Activated CD8-positive, alpha-beta memory T cell treated with anti-CD3 and anti-CD28 coated beads for 48 hours (primary cell): ENCODE measurements at places on chromosomes 13 and 19.

DNA sequence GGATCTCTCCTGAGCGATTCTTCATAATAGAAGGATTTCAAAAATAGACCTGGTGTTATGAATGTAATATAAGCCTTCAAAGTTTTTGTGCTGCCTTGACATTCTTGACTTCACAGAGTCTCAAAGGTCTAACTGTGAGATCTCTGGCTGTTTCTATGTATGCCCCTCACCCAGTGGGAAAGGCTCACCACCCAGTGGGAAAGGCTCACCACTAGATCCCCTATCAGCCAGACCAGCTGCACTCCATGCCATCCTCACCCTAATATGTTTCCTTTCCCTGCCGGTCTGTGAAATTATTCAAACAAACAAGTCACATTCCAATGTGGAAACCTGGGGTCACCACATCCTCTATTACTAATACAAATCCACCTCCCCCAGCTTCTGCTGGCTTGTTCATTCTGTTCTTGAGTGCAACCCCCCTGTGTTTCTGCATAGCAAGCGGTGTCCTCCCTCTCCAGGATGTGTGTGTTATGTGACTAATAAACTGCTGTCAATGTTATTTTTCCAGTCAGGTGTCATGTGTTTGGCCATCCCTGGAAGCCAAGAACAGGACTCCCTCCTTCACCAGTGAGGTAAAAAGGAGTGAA lies 13.8 kb upstream of the SLITRK1 start:
- no peak for DNase-seq

- peak; percentile 38 for DNase-seq
Observed at GRCh38 chr19:29942404-29943261, 594 bp downstream of the URI1 start.

GRCh38 chr13:75645141-75645540 lies 9.0 kb downstream of the LMO7 start:
- no peak for DNase-seq

DNA sequence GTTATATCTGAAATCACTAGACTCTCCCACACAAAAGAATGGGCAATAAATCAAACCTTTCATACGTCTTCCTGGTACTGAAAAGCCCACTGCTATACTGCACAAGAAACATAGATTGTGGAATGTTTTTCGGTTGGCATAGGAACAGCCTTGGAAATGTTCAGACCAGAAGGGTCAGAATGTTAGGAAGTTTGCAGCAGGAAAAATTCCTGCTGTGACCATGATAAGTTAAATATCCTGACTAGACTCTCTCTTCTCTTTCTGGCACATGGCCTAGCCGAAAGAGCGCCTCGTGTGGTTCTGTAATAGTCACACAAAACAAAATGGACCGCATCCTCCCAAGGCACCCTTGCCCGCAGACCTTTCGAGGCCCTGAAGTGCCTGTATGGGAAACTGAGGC lies 427.2 kb downstream of the COG6 start:
- DNase-seq: no peak

DNA sequence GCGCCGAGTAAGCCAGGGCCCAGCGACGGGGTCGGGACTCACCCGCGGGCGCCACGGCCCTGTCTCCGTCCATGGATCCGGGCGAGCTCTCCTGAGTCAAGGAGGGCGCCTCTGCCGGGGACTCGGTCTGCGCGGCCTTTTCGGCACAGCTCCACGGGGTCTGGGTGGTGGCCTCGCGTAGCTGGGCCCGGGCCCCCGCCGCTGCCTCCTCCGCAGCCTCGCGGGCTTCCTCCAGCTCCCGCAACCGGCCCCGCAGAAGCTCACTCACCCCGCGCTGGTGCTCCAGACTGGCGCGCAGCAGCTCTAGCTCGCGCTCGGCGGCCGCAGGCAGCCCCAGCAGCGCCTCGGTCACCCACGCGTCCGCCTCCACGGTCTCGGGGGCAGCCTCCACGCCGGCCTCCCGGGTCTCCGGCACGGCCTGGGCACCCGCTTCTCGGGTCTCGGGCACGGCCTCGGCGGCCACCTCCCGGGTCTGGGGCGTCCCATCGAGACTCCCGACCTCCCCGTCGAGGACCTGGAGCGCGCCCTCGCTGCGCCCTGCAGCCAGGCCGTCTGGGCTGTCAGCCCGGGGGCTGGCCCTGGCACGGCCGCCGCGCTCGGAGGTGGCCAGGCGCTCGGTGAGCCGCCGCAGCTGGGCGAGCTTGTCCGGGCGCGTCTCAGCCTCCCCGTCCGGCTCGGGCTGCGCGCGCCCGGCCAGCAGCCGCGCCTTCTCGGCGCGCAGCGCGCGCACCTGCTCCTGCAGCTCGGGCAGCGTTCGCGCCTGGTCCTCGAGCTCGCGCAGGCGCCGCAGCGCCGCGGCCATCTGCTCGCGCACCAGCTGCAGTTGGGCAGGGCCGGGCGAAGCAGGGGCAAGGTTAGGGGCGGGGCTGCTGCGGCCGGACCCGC lies 8.4 kb downstream of the KANK3 start:
- DNase-seq: peak; percentile 15

DNA sequence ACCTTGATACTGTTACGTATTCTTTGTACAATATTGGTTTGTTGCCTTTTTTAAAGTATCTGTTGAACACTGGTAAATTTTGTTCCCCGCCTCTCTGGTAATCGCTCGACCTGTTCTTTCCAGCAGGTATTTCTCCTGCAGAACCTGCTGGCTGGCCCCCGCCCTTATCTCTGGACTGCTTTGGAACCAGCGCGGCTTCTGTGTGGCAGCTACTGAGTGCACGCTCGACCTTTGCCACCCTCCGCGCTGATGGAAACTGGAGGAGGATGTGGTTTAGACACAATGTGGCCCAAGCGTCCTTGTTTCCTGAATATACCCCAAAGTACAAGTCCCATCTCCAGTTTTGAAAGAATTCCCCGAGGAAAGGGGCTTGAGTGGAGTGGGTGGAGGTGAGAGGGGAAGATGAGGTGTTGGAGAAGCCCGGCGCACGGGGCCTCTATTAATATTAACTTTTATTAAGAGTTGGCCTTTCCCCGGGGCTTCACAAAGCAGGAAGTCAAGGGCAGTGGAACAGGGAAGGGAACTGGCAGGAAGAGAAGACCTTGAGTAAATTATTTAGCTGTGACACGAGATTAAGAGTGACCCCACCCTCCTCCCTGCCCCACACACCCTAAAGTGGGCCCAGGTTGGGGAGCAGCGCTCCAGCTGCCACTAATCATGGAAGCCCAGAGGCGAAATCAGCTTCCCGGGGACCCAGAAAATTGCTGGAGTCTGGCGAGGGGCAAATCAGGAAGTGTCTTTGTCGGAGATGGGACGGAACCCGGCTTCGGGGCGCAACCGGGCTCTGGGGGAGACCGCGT lies 16.0 kb downstream of the CDX2 start:
- no peak for DNase-seq

DNA sequence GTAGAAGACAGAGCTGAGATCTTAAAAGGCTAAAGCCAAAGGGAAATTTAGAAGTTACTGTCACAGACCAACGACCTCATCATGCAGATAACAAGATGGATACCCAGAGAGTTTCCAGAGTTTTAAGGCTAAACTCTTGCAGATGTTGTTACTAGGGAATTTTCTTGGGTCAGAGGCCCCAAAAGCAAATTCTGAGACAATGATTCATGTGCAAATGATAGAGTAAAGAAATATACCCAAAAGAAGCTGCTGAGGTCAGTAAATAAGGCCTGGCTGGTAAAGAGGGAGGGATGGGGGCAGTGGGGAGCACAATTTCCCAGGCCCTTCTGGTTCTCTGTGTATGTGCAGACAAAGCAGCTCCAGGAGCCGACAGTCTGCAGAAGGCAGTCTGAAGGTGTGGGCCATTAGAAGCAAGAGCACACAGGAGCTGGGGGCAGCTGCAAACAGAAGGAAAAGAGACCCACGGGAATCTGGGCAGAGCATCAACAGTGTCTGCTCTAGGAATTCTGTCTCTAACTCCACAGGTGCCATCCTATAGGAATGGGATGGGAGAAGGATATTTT lies 330.8 kb downstream of the TBC1D4 start:
- DNase-seq: no peak

DNA sequence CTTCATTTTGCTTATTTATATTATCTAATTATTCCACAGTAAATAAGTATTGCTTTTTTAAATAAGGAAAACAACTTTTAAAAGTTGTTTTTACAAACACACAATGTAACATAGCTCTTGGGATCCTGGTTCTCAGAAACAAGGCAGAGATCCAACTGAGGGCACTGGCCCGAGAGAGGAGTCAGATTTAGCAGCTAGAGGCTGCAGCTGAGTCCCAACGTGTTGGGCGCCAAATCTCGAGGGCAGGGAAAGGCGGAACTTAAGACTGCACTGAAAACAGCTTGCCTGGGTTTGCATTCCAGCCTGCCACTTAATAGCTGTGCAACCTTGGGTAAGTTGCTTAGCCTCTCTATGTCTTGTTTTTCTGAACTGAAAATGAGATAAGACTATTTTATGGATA lies 16.4 kb upstream of the WASF3 start:
- DNase-seq: no peak

- no peak for DNase-seq
Observed at GRCh38 chr13:88314496-88314895, 643.3 kb downstream of the SLITRK5 start.

GRCh38 chr19:3413796-3414327 lies 47.5 kb downstream of the NFIC start:
- no peak for DNase-seq

DNA sequence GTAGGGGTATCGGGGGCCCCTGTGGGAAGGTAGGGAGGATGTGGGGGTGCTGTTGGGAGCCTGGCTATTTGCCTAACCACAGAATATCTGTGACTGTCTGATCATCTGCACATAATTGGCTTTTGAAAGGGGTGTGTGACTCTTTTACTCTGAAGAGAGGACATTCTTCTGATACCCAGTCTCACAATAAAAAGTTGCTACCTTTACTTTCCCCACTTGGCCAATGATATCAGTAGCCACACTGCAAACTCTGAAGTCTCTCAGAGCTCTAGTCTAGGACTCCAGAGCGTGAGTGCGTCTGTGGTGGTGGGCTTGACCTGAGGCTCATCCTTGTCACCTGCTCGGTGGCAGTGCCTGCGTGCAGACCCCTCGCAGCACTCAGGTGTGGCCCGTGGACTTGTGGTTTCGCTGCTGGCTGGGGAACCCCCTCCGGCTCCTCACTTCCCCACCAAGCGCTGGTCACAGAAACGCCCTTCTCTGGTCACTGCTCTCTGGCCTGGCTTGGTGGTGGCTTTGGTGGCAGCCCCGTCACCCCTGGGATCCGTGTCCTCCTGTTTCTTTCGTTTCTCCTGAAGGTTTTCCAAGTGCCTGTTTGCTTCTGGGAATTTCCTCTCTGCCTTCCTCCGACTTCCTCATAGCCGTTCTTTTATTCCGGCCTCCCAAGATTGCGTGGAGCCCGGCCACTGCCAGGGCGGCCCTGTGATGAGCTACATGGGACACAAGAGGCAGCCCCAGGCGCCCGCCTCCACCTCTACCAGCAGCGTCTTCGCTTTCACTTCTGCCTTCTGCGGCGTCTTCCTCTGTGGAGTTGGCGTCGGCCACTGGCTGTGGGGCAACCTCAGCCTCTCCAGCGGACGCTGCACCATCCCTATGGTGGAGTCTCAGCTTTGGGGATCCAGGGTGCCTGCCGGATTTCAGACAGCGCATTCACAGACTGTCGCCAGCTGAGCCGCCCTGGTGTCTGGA lies 78.0 kb downstream of the ATP11A start:
- no peak for DNase-seq
